ENCODE measurements at places on chromosomes 2 and 18.

DNA sequence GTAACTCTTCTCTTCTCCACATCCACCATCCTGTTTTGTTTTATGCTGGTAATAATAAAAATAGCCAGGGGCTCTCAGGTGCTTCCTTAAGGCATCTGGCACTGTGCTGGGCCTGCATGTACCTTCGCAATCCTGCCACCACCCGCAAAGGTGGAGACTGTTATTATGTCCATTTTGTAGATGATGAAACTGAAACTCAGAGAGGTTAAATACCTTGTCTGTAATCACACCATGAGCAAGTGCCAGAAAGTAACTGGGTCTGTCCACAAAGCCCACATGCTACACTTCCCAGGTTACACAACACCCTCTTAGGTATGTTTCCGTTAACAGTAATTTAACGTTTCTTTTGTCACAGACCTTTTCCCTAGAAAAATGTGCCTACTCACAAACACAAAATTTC is 27.0 kb downstream of the NRP2 start:
- no peak for DNase-seq

- DNase-seq, result no peak
These were observed 65.4 kb downstream of the RIF1 start for GRCh38 chr2:151475071-151475470.

DNA sequence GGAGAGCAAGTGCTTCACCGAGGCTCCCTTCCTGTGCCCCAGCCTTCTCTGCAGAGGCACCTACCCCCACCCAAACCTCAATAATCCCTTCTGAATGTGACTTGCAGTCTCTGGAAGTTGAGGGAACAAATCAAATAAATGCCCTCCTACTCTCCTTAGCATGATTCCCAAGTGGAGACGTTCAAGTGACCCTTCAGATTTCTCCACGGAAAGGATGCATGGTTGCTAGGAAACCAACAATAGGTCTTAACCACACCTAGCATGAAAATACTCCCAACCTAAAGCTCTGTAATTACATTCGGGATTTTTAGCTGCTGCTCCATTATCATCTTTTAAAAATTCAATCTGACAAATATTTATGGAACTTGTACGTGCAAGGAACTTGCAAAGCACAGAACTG is 50.2 kb upstream of the CABLES1 start:
- no peak for DNase-seq

DNA sequence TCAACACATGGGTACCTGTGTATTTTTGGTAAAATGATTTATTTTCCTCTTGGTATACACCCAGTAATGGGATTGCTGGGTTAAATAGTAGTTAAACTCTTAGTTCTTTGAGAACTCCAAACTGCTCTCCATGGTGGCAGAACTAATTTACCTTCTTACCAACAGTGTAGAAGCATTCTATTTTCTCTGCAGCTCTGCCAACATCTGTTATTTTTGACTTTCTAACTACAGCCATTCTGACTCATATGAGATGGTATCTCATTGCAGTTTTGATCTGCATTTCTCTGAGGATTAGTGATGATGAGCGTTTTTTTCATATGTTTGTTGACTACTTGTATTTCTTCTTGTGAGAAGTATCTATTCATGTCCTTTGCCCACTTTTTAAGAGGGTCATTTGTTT is 180.6 kb downstream of the FSIP2 start:
- no peak for DNase-seq

Data from CD4-positive, alpha-beta T cell treated with Interleukin-10 for 1 hour (primary cell).